Eye (tissue), 1 donor: ENCODE measurements at places on chromosomes 5 and 9.

DNA sequence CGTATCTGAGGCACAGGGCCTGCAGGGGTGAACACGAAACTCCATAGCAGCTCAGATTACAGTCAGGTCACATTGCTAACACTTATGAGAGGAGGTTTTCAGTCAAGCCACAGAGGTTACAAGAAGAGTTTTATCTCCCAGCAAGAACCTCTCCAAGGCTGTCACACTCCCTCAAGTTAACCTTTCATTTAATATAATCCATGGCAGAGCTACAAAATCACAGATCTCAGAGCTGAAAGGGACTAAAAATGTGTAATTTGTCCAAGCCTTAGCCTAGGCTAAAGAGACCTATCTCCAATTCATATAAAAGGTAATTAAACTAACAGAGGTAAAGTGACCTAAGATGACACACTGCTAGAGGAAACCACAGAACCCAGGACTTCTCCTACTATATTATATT is 57.2 kb downstream of the MLANA start:
- no peak for DNase-seq

- no peak for DNase-seq
Observed at GRCh38 chr5:126988021-126988569, 42.3 kb downstream of the MARCHF3 start.

DNA sequence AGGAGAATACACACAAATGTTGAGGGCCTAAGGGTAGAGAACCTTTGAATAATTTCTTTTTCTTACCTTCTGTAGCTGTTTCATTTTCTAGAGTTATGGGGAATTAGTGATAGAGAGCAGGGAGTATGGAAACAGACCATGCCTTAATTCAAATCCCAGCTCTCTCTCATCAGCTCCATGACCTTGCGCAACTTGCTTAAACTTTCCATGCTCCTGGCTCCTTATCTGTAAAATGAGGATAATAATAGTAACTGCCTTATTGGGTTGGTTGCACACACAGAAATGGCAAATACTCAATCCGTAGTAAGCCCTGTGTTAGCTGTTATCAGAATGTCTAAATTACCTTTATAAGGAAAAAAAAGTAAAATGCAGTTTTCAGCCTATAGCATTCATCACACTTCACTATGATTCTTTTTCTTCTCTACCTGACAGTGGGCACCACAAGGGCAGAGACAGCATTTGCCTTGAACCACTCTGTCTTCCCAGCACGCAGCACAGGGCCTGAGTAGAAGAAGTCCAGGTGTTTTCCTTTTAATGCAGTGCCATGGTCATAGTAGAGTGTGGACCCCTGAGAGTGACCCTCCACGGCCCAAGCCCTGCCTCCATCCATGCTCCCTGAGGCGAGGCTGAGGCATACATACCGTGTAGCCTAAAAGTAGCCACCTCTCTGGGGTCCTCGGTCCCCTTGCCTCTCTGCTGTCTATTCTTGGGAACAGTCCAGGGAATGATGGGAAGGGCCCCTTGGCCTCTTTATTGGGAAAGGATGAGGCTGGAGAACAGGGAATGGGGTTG is 17.4 kb downstream of the C5orf15 start:
- DNase-seq, result no peak

GRCh38 chr5:56588636-56589480 is 226.5 kb upstream of the MAP3K1 start:
- DNase-seq, result no peak
